ENCODE measurements at places on chromosomes 13 and 19.

- DNase-seq: no peak
These were observed 32.2 kb downstream of the DEDD2 start for GRCh38 chr19:42185277-42185676.

DNA sequence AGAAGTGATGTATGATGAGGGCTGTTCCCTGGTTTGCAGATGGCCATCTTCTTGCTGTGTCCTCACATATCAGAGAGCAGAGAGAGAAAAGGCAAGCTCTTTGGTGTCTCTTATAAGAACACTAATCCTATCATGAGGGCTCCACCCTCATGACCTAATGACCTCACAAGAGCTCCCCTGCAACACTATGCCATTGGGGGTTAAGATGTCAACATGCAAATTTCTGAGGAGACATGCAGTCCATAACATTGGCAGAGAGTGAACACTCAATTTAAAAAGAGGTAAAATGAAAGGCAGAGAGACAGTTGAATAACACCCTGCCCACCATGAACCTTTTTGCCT, 10.9 kb downstream of the FAM187B start:
- DNase-seq: no peak

DNA sequence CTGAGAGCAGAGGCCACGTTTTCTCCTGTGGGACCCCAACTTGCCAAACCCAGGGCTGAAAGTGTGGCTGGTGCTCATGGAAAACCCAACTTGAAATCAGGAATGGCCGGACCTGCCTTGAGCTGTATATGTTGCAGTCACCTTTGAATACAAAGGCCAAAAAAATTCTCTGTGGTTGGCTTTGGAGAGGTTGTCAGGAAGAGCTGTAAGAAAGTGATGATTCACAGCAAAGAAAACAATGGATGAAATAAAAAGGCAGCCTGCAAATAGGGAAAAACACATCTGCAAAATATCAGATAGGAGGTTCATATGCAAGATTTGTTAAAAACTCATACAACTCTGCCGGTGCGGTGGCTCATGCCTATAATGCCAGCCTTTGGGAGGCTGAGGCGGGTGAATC, 715.8 kb downstream of the UQCRFS1 start:
- no peak for DNase-seq

- no peak for DNase-seq
These were observed 68.8 kb downstream of the GNG7 start for GRCh38 chr19:2633693-2634075.

- no peak for DNase-seq
These were observed 2.3 kb upstream of the TGDS start for GRCh38 chr13:94598281-94598680.

DNA sequence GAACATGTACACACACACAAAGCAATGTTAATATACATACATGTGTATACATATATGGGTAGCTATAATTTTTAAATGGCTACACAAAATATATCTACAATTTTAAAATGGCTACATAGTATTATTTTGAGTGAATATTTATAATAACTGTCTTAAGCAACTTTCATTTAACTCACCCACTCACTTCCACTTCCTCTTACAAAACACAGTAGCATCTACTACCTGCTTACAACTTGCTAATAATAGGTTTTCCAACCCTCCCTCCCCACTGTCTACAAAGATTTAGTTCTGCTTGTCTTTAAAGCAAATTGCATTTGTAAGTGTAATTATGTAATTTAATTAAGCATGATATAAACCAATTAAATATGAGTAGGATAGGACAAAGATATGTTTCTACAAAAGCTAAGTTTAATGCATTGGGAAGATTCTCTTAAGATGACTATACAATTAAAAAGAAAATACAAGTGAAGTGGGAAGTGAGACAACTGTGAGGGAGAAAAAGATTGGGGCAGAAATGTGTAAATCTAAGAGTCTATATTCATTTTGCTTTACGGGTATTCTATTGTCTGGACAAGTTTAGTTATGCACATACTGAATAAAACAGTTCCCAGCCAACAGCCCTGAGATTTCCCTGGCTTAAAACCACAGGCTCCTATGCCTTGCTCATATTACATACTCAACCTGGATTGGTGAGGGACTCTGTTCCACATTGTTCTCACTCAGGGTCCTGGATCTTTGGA, 583.1 kb downstream of the EFNB2 start:
- no peak for DNase-seq

DNA sequence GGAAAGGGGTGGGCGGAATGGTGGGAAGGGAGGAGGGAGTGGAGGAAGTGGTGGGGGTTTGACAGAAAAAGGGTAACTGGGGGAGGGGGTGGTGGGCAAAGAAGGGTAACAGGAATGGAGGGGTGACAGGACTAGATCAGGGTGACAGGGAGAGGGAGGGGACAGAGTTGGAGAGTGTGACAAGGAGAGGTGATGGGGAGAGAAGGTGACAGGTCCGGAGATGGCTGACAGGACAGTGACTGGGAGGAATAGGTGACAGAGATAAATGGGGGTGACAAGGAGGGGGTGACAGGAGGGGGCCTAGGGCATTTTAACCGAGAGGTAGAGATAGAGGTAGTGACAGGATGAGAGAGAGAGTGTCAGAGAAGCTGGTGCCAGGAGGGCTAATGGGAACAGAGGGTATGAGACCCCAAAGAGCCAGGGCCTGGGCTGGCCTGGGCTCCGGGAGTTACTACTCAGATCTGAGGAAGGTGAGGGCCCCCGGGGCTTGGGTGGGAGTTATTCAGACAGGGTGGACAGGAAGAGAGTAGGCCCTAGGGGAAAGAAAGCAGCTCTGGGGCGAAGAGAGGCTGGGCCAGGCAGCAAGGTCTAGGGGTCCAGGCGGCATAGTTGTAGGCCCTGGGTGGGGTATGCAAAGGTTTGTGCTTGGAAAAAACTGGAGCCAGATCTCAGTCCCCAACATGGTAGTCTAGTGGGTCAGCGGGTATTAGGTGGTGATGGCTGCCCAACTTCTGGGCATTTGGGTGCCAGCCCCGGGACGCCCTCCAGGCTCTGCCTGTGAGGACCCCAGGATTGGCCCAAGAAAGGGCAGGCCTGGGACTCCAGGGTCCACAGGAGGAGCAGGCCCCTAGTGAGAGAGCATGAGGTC, 660 bp downstream of the CIC start:
- no peak for DNase-seq

- DNase-seq: no peak
These were observed 539 bp downstream of the PLD3 start for GRCh38 chr19:40348961-40349507.

DNA sequence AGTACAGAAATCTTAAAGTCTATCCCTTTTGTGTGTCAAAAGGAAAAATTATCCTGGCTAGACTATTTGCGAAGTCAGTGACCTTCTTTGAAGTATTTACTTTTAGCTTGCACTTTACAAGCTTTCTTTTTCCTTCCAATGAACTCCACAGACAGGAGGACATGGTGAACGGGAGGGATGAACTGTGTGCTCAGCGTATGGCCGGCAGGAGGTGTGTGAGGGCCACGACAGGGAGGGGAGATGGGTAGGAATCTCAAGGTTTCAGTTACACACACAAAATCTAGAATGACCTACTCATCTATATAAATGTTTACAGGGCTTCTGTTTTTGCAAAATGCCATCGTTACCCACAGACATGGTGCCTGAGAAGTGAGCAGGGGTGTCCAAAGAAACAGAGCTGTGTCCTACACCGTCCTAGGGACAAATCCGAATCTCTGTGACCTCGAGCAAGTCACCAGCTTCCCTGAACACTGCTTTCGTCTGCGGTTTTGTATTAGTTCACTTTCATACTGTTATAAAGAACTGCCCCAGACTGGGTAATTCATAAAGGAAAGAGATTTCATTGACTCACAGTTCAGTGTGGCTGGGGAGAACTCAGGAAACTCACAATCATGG, 537.2 kb downstream of the LIG4 start:
- DNase-seq: no peak

GRCh38 chr13:85508683-85509329, 290.4 kb downstream of the SLITRK6 start:
- no peak for DNase-seq

- no peak for DNase-seq
These were observed 1.3 kb downstream of the ZNF180 start for GRCh38 chr19:44498988-44499387.

GRCh38 chr19:5778402-5778801, 6.1 kb downstream of the PRR22 start:
- no peak for DNase-seq

DNA sequence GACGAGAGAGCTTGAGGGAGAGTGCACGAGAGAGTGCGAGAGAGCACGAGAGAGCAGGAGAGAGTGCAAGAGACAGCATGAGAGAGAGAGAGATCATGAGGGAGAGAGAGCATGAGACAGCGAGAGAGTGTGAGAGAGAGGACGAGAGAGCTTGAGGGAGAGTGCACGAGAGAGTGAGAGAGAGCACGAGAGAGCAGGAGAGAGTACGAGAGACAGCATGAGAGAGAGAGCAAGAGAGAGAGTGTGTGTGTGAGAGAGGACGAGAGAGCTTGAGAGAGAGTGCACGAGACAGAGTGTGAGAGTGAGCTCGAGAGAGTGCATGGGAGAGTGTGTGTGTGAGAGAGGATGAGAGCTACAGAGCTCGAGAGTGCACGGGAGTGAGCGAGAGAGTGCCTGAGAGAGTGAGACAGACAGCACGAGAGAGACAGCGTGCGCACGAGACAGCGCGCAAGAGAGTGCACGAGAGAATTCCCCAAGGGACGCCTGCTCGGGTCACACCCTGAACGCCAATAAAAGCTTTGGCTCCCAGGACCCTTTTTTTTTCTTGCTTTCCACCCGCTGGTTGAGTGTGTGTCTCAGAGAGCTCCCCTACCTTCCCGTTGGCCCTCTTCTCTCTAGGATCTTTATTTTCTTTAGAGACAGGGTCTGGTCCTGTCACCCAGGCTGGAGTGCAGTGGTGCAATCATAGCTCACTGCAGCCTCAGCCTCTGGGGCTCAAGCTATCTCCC, 3.7 kb downstream of the CD70 start:
- DNase-seq: no peak

DNA sequence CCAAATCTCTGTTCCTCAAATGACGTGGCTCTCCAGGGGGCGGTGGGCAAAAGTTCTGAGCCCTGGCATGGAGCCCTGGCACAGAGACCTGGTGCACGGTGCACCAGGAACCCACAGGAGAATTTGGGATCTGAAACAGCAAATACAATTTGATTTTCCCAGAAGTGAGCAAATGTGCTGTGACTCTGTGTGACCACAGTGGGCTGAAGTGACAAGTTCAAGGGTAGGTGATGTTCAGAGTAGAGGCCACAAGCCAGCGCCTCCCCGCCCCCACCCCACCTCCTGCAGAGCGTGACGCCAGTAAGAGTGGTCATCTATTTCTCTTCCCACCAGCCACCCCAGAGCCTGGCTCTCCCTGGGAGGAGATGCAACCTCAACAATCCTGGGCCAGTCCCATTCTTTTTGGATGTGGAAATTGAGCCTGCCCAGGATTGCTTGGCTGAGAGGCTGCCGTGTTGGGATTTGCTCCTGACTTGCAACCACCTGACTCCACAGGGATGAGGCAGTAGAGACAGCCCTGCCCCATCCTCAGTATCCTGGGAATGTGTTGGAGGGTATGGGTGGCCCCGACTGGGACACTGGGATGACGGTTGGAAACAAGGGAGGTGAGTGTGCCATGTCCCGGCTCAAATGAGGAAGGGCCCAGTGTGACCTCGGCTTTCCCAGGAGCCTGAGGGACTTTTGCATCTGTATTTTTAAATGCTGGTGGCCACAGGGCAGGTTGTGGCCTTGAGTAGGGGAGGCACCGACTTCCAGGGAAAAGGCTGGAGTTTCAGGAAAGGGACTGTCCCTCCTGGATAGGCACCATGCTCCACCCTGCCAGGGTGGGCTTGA, 11.1 kb upstream of the BCL3 start:
- DNase-seq: no peak

GRCh38 chr13:50080203-50080910, 65.1 kb downstream of the KCNRG start:
- DNase-seq: no peak

- DNase-seq: no peak
These were observed 110.5 kb downstream of the COG6 start for GRCh38 chr13:39765801-39766463.

GRCh38 chr13:58376775-58377174, 745.2 kb downstream of the PCDH17 start:
- DNase-seq: no peak

- DNase-seq: no peak
These were observed 12.8 kb downstream of the MIR17HG start for GRCh38 chr13:91360246-91360751.

GRCh38 chr13:107587681-107588080, 627.7 kb downstream of the LIG4 start:
- no peak for DNase-seq

DNA sequence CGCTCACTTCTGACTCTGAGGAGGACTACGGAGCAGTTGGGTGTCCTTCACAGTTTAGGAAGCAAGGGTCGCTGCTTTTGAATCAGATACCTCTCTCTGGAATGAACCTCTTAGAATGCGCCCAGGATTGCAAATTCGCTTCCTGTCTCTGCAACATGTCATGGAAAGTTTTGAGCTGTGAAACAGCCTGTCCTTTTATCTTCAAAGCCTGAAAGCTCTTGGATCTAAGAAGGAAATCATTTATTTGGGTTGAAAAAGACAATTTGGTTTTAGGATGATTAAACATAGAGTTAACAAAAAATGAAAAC, 134.1 kb downstream of the KATNAL1 start:
- no peak for DNase-seq

DNA sequence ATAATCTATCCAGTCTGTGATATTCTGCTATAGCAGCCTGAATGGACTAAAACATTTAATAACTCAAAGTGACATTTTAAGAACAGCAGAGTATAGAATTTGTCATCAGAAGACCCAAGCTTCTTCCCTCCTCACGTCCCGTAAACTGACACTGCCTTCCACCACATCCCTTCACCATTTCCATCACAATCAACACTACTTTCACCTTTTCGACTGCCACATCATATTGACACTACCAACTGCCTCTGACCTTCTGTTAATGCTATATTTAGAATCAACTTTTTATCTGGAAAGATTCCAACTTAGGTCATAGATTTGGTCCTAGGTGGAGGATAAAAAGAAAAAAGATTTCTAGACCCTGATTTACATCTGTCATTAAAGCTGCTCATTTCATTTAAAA, 39.6 kb downstream of the STOML3 start:
- DNase-seq: no peak

GRCh38 chr13:32669030-32669646, 82.9 kb downstream of the PDS5B start:
- DNase-seq: no peak

DNA sequence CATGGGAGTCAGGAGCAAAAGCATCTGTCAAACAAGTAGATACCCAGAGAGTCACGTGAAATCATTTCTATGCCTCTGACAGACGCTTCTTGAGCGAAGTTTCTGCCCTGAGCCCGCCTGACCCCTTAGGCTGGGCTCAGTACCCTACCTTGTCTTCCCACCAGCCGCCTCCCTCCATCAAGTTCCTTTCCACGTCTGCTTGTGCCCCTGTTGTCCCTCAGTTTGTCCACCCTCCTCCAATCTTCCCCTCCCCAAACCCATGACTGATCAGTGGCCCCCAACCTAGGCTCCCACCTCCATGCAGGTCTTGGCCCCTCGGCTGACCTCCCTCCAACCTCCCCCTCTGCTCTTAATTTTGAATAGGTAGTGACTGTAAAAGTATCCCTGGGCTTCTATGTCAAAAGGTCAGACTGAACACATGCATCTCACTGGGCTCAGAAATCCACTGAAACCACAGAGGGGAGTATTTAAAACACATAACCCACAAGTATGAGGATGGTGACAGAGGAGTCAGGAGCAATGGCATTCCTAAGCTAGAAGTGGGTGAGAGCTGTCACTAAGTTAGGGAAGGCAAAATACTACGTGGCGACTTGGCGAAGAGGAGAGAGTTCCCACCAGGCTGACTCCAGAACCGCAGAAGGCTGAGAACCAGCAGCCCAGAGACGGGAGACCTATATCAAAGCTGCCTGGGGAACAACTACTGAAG, 1.7 kb upstream of the ZNF446 start:
- DNase-seq: no peak
